ENCODE measurements at places on chromosomes 12 and 14. TPM values are rescaled to one million over a fixed set of nuclear protein-coding genes. Genes with fewer than 3 reads are reported as not detected.

The TMEM52B gene
- total RNA-seq: not detected

DNA sequence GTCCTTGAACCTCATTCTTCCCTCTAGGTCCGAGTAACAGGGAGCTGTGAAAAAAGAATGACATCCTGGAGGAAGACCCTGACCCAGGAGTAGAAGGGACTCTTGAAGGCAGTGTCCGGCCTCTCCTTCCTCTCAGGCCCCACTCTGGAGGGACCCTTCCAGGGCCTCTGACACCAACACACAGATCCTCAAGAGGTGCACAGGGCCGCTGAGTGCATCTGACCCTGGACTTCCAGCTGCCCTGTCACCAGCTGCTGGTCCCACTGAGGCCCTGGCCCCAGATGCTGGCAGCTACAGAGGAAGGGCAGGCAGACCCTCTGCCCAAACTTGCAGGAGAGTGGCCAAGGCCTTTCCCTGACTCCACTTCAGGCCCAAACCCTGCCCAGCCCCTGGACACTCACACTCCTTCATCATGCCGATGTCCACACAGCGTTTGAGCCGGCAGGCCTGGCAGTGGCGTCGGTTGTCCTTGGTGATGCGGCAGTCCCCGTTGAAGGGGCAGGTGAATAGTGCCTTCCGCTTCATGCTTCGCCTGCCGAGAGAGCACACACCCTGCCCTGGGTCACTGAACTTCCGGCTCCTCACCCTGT, 40.1 kb downstream of the VDR start:
- DNase-seq: no peak

The CLEC4D gene
- total RNA-seq: not detected

- DNase-seq: no peak
Observed at GRCh38 chr14:69673104-69673503, 61.7 kb downstream of the SUSD6 start.

DNA sequence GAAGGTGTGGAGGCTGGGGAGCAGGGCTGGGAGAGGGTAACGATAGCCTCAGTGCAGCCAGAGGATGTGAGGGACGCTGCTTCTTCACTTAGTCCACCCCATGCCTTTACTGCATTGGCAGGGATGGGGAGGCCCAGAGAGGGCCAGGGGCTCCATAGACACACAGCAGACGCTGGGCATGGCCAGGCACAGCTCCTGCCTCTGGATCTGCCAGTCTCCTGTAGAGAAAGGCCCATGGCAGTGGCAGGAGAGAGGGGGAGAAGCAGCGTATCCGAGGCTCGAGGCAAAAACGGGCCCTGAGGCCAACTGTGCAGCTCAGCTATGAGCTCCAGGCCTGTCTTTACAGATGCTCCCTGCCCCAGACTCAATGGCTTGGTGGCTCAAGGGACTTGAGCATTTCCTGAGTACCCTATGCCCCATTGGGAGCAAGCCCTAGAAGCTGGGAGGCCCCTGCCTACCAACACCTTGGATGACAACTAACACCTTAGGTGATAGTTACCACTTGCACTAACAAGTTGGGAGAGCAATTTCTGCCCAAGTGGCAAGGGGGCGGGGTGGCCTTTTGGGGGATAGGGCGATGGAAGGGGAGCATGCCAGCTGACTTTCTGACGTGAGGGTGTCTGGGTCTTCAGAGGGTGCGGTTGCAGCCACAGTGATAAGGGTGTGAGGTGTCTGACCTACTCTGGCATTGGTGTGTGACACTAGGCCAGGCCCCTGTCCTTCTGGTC, 5.0 kb upstream of the LBHD2 start:
- DNase-seq: no peak

DNA sequence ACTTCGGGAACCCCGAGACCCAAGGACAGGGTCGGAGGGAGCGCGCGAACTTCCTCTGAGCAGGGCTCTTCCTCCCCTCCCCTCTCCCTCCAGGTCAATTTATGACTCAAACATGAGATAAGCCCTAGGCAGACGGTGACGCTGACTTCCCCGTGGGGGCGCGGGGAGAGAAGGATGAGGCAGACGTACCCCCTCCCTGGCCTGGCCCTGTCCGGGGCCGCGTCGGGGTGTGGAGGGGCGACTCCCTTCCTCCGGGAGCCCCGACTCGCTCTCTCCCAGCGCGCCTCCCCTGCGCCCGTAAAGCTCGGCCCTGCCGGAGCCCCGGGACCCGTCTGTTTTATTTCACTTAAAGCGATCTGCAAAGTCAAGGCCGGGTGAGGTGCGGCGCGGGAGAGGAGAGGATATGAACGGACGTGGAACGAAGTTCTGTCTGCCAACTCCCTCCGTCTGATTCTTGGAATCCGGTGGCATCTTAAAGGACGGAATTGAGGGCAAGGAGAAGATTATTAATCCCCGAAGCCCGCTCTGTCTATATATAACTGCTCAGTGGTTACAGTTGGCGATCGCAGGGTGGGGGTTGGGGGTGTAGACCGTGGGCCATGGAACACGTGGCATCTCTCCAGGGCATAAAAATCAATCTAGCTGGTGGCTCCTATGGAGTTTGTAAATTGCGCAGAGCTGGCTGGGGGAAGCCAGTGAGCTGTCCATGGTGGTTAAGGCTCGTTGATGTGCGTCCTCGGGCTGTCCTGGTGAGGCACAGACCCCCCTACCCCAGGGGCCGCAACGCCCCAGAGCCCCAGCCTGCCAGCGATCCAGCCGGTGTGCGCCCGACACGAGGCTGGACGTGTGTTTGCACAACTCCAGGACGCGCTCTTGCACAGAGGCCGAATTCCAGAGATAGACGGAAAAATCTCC, 2.9 kb upstream of the PTHLH start:
- no peak for DNase-seq

GRCh38 chr14:94161981-94162380, 12.1 kb upstream of the PPP4R4 start:
- DNase-seq: no peak

DNA sequence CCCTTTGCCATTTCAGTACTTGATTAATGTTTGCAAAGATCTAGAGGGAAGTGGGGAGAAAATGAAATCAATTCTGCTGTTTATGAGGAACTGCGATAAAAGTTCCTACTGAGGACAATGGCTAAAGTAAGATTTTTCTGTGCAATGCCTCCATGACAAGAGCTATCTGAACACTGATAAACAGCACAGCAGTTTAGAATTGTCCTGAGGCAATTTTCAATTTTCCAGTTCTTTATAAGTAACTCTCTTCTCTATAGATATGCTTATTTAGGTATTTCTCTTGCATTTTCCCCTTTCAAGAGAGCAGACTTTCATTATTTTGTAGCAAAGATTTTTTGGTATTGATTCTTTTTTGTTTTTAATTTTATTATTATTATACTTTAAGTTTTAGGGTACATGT, 34.6 kb upstream of the TMTC2 start:
- DNase-seq: no peak

- DNase-seq: no peak
Observed at GRCh38 chr12:3992945-3993344, 119.7 kb upstream of the PARP11 start.

DNA sequence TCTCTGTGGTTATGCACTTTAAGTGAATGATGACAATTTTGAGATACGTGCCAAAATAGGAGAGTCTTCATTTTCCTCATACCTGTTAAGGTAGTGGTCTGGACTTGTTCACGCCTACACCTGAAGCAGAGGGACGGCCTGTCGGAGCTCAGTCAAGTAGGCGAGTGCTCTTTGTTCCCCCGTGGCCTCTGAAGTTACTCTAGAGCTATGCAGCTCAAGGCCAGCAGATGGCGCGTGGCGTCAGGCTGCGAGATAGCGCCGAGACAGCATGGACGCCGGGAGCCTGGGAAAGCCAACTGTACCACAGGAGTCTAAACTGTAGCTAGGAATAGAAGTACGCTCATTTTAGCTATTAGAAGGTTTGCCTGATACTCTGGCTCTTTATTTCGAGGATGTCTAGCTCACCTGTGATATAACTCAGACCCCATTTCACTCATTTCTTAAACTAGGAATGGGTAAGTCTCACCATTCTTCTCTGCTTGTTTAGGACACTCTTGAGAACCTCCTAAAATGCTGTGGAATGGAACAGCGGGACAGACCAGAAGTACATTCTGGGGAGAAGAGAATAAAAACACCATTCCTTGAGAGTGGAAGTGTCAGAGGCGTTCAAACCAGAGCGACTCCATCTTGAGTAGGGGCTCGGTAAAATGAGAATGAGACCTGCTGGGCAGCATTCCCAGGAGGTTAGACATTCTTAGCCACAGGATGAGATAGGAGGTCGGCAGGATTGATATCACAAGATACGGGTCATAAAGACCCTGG, 267.4 kb upstream of the HMGA2 start:
- peak; percentile 80 for DNase-seq

- peak; percentile 69 for DNase-seq
Observed at GRCh38 chr14:92625213-92625612, 111.6 kb downstream of the RIN3 start.

DNA sequence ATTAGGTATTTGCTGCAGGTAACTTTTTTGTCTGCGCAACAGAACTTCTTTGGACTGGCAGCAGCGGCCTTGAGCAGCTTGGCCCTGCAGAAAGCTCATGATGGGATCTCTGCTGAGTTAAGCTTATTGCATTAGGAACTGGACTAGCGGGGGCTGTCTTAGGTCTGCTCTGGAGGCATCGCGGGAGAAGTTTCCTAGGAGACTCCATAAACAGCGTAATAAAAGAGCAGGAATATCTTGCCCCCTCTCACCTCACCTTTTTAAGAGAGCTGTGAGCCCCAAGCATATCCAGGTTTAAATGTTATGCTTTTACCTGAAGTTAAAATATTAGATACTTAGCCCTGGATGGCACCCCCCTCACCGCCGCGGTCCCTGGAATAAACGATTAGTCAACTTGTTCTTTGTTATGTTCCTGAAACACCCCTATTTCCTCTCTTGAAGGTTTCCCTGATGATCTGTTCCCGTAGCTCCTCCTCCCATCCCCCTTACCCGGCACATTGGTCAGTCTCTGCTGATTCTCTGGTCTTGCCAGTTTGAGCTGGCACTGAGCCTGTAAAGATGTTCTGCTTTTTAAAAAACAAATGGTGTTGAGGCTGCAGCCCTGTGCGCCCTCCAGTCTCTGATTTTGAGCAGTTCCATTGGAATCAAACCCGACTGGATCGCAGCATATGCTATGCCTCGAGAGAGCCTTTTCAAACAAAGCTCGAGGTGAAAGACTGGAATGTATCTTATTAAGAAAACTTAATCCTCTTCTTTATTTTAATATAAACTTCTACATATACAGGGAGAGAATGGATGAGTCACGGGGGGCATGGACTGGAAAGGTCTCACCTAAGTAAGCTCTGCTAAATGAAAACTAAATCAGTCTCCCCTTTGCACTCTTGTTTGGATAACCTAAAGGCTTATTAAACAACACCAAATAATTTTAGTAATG, 1.9 kb downstream of the MLXIP start:
- no peak for DNase-seq

DNA sequence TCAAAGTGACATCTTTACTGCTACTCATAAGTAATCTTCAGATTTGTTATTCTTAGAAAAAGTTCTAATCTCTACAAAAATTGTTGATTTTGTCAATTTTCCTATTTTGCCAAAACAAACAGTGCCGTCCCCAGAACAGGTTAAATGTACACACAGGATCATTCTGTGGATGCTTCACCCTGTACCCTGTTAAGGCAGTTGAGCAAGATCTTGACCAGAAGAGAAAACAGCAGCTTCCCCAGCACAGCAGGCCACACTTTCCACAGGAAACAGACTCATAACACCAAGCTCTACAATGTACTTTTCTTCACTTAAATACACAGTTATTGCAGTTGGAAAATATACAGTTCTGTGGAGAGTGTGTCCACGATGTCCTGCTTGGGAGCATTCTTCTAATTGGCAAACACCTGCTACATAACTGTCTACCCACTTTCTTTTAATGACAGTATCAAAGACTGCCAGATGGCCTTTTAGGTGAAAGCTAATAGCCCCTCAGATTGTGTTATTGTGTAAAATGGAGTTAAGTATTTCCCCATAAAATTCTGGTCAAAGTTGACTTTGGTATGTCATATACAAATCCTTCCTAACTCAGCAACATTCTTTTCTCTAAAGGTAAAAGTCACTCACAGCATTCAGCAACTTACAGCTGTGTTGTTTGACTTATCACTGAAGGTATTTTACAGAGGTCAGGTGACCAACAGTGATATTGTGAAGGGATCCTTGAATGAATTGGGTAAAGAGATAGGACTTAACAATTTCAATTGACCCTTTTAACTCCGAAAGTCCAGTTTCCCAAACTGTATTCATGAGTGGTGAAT, 77.0 kb downstream of the SEC23A start:
- no peak for DNase-seq

All from HCT116 (cell line).